ENCODE measurements at places on chromosomes 4 and X. TPM values are rescaled to one million over a fixed set of nuclear protein-coding genes. Genes with fewer than 3 reads are reported as not detected.

Gene SSX3
- total RNA-seq = not detected

Gene TGIF2LX
- not detected for total RNA-seq

DNA sequence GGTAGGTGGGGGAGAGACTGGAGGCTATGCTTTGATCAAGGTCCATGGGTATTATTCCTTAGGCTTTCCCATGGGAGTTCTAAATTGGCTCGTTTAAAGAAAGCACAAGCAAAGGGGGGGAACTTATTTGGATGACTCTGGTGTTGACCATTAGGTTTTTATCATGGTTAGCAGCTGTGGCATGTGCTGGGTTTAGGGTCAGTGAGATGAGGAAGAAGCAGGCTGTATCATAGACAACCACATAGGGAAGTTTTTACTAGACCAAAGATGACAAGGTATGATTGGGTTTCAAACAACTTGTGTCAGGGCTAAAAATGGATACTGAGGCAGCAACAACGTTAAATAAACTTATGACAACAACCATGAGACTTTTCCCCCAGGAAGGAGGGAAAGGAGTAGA lies 97.7 kb downstream of the DNAAF6 start:
- no peak for DNase-seq

- no peak for DNase-seq
Observed at GRCh38 chrX:137313627-137314026, 252.3 kb upstream of the ZIC3 start.

- DNase-seq = peak; percentile 4
Observed at GRCh38 chr4:2364654-2365053, 53.8 kb downstream of the ZFYVE28 start.

GRCh38 chr4:51878431-51878830 lies 35.5 kb downstream of the DCUN1D4 start:
- DNase-seq = no peak
